ENCODE measurements at places on chromosomes 16 and 17.

- DNase-seq, result no peak
Measured at GRCh38 chr17:39863244-39863917, 731 bp downstream of the IKZF3 start.

- DNase-seq, result no peak
Measured at GRCh38 chr16:58044266-58045019, 18.9 kb downstream of the MMP15 start.

- DNase-seq, result peak; percentile 35
Measured at GRCh38 chr16:46757339-46758050, 9.4 kb upstream of the MYLK3 start.

- peak; percentile 67 for DNase-seq
Measured at GRCh38 chr17:56902348-56902747, 11.5 kb downstream of the TRIM25 start.

DNA sequence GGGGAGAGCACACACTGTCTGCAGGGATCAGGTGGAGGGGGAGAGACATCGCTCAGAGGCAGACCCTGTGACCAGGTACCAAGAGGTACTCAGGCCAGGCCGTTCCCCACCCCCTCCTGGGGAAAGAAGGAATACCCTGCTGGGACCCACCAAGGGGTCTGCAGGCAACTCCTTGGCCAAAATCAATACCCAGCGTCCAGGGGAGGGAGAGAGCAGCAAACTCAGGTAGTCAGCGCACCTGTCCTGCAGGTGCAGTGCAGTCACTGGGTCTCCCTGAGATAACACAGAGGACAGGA lies 57.5 kb upstream of the DOC2B start:
- no peak for DNase-seq
